ENCODE measurements at places on chromosomes 5 and 9. TPM values are rescaled to one million over a fixed set of nuclear protein-coding genes. Genes with fewer than 3 reads are reported as not detected.

DNA sequence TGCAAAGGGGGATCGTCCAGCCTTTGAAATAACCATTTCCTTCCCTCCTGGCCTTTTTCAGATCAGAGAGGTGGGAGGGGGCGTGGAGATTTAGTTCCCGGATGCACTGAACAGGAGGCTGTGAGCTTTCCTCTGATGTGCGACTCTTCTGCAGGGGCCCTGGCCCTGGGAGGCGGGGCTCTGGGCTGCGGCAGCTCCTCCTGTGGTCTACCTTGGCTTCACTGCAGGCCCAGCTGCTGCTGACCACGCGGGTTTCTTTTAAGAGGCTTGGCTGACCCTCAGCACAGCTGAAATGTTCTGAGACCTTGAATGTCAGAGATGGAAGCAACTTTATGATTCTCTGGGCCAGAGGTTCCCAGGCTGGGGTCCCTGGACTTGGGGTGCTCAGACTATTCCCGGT, 27.0 kb upstream of the COL15A1 start:
- DNase-seq = peak; percentile 89

Gene LRRC26
- total RNA-seq = not detected

Gene SPOCK1
- 9.7 TPM for total RNA-seq

Gene PITX1
- total RNA-seq = 5.5 TPM

GRCh38 chr9:134315716-134316448, 10.4 kb upstream of the RXRA start:
- DNase-seq = no peak

GRCh38 chr9:94802793-94803192, 76.3 kb downstream of the AOPEP start:
- DNase-seq = peak; percentile 79

Gene INSYN2B
- 0.24 TPM for total RNA-seq

DNA sequence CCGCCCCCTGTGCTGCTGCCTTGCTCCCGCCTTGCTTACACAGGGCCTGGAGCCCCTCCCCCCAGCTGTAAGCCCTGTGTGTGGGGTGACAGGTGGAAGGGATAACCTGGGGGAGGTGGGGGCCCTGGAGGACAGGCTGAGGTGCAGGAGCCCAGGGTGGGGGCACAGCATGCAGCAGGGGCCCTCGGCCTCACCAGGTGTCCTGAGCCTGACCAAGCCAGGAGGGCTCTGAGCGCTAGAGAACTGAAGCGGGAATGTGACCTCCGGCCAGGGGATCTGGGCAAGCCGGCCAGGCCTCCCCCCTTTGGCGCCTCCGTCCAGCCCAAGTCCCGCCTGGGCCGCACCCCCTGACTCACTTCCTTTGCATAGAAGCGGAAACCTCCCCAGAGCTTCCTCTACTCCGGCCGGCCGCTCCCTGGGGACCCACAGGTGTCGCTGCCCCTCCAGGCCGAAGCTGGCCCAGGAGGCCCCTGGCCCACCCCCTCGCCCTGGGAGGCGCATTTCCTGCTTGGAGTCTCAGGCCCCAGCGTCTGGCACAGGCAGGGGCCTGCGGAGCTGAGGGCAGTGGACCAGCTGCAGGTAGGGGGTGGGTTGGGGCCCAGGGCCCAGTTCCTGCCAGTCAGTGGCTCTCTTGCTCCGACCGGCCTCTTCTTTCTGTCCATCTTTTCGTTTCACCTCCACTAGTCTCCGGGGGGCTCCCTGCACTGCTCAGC, at the start of gene TOR4A:
Gene TOR4A (plus strand): TSS at position 398 of the 713 bp plus-strand sequence. CDS start 964 bp downstream, outside the sequence.
- peak; percentile 61 for DNase-seq

GRCh38 chr9:31996331-31996730, 388.1 kb upstream of the ACO1 start:
- peak; percentile 0 for DNase-seq

Gene FBLL1
- total RNA-seq = 1.4 TPM

GRCh38 chr5:89697581-89697980, 712.0 kb downstream of the CETN3 start:
- DNase-seq = no peak

Gene PCDHAC2
- total RNA-seq = 0.10 TPM

Gene TSPAN17
- total RNA-seq = 50.0 TPM

GRCh38 chr5:128777052-128777451, 188.2 kb upstream of the SLC27A6 start:
- DNase-seq = no peak

GRCh38 chr5:180289966-180290365, 1.9 kb downstream of the MAPK9 start:
- no peak for DNase-seq

Gene PCDHGC5
- total RNA-seq = 2.0 TPM

Gene HARS2
- total RNA-seq = 30.9 TPM

DNA sequence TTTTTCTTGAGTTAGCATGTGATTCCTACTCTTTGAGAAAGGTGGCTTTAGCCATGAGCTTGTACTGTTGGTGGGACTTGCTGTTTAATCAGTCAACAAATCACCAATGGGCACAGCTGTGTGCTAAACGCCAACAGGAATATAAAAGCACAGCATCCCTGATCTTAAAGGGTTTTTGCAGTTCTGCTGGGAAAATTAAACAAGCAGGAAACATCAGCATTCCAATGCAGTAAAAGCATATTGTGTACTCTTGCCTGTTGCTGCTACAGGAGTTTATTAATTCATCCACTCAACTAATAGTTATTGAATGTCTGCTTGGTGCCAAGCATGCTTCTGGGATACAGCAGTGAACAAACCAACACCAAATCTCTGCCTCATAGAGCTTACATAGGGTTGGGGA, 27.4 kb upstream of the F2RL1 start:
- DNase-seq = no peak

GRCh38 chr9:116717150-116717549, 30.0 kb downstream of the TRIM32 start:
- DNase-seq = no peak

DNA sequence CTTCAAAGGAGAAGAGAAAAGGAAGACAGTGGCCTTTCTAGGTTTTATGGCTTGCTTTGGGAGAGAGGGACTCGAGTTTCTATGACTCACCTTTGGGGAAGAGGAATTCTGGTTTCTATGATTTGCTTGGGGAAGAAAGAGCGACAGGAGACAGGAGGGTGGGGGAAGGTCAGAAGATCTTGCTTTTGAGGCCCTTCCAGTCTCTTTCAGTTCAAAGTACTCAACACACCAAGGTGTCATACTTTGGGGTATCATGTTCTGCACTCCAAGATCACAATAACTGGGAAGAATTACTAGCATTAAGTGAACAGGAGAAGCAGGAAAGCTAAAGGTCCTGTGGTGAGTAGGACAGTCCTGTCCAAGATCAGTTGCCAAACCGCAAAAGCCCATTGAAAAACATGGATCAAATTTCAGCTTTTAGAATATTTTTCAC, 324.5 kb downstream of the ARHGEF28 start:
- peak; percentile 55 for DNase-seq

DNA sequence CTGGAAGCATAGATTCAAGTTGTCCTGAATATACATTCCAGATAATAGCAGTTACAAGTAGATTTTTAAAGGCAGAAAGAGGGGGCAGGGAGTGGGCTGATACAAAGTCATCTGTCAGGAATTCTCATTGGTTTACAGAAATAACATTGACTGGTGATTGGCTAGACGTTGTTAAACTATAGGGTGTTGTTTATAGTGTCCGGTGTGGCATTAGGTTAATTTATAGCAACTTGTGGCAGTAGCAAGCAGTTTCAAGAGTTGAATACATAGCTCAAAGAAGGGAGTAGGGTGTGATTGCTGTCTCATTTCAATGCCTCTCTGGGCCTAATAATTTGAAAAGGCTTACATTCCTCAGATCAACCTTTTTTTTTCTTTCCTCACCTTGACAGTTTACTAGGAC, 10.7 kb upstream of the POC5 start:
- DNase-seq = no peak

Gene FAM221B
- total RNA-seq = not detected

DNA sequence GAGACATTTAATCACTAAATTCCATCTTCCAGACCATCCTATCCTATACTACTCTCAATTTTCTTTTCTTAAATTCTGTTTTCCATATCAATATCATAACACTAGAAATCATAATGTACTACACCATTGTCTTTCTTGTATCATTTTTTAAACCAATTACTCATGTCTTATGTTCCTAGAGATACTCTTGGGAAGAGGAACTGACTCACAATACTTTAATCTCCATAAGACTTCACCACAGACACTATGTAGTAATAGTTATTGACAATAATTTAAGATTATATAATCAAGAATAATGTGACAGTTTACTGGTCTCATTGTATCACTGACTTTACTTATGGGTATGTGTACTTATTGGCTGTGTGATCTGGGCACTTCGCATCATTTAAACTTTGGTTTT, 43.8 kb downstream of the PCDHGC5 start:
- DNase-seq = no peak

Gene KIAA0825
- 2.9 TPM for total RNA-seq

- DNase-seq = no peak
Observed at GRCh38 chr5:156431956-156432829, 105.2 kb downstream of the SGCD start.

- no peak for DNase-seq
Observed at GRCh38 chr9:108087781-108088180, 598.2 kb upstream of the KLF4 start.

DNA sequence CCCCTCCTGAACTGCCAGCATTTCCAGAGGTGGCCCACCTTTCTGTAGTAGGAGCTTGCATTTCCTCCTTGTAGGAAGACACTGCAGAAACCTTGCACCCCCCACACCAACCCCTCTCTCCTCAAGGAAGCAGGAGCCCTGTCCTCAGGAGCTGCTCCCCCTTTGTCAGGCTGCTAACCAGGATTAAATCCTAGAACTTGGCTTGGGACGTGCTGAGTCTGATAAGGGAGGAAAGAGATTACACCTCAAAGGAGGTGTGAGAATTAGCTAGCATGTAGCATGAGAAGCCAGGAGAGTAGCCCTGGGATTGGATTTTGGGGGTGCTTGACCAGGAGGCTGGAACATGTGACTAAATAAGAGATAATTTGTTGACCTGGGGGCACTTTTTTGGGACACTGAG, 119.8 kb upstream of the ALDH1B1 start:
- no peak for DNase-seq

DNA sequence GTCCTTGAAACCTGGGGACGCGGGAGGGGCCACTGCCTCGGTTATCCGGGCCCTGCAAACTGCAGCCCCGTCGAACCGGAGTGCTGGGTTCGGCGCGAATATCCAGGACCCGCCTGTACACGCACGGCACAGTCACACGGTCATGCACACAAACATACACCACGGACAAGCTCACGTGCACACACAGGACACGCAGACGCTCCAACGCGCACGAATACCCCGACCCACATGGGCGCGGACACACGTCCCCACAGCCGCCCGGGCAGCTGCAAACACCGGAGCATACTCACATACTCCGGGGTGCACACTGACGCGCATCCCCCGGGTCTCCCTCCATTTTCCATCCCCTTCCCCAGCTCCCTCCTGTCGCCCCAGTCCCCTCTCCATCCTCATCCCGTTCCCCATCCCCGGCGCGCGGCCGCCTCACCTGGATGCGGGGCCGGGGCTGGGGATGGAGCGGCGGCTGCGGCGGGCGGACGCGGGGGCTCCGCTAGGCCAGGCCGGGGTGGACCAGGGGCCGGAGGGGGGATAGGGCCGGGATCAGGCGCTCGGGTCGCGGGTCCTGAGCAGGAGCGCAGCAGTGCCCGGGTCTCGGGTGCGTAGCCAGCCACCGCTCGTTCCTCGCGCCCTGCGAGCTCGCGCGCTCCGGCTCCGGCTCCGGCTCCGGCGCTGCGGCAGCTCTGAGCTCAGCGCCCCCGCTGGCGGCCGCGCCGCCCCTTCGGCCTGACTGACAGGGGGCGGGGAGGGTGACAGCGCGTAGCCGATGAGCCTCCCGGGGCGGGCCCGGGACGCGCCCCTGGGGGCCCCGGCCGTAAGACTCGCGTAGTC, at the start of the genes EIF4E1B and SNCB:
Gene EIF4E1B (plus strand): TSS at position 823 of the 828 bp plus-strand sequence. CDS start 12,113 bp downstream, outside the sequence.
Gene SNCB (minus strand): TSS at position 682 of the 828 bp plus-strand sequence. CDS start 880 bp downstream, outside the sequence.
- peak; percentile 48 for DNase-seq

DNA sequence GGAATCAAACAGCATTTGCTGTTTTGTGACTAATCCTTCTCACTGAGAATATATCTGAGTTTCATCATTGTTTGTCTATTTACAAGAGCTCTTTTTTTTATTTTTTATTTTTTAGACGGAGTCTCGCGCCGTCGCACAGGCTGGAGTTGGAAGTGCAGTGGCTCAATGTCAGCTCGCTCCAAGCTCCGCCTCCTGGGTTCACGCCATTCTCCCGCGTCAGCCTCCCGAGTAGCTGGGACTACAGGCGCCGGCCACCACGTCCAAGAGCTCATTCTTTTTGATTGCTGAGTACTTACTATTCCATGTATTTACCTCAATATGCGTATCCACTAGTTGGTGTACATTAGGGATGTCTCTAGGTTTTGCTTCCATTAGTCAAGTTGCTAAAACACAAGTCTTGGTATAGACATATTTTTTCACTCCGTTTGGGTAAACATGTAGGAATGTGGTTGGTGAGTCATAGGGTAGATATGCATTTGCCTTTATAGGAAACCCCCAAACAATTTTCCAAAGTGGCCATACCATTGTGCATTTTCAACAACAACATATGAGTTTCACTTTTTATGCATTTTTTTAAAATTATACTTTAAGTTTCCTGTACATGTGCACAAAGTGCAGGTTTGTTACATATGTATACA, 1005.0 kb upstream of the CDH10 start:
- no peak for DNase-seq

- DNase-seq = no peak
Observed at GRCh38 chr5:177393206-177393765, 7.2 kb downstream of the PFN3 start.

DNA sequence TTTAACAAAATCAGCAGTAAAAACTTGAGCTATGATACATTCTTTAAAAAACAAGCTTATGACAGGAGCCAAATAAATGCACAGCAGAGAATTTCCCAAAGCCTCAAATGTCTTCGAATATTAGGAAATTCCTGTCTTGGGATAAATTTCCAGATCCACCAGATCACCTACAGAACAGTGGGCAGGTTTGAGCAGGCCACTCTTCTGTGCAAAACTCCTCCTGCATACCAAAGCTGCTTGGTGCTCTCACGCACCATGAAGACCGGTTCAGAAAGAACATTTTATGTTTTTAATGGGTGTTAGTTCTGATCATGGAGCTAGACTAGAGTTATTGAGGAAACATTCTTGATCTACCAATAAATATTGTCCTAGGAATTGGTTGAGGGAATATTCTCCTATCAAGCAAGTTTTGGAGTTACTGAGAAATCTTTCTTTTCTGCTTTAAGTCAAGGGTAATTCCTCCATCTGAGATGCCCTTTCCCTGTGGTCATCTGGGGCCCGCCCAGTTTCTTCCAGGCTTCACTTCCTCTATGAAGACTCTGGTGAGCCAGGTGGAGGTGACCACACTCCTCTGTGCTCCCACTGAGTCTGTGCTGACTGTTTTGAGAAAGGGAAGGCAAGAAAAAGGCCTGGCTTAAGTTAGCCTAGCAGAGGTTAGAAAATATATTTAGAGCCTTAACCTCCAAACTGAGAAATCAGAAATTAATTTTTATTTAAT, 17.9 kb downstream of the TNFSF15 start:
- DNase-seq = no peak
